Activated CD4-positive, CD25-positive, alpha-beta regulatory T cell treated with anti-CD3 and anti-CD28 coated beads, Interleukin-2, amount 50 U/mL, for 24 hours (primary cell): ENCODE measurements at places on chromosomes 2 and 18.

DNA sequence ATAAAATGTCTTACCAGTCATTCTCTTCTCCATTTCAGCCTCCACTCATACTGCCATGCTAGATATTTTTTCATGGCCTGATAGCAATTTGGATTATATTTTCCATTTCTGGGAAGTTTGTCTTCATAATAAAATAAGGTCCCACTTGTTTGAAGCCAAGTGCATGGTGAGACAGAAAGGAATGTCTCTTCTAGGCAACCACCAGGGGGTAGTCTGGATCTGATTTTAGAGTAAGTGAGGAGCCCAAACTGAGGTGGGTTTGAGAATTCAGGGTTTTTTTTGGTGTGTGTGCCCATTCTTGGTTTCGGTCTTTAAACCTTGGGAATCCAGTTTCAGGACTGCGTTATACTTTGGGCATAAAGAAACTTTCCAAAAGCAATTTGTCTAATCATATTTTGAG is 315.5 kb downstream of the RPRM start:
- no peak for ATAC-seq

DNA sequence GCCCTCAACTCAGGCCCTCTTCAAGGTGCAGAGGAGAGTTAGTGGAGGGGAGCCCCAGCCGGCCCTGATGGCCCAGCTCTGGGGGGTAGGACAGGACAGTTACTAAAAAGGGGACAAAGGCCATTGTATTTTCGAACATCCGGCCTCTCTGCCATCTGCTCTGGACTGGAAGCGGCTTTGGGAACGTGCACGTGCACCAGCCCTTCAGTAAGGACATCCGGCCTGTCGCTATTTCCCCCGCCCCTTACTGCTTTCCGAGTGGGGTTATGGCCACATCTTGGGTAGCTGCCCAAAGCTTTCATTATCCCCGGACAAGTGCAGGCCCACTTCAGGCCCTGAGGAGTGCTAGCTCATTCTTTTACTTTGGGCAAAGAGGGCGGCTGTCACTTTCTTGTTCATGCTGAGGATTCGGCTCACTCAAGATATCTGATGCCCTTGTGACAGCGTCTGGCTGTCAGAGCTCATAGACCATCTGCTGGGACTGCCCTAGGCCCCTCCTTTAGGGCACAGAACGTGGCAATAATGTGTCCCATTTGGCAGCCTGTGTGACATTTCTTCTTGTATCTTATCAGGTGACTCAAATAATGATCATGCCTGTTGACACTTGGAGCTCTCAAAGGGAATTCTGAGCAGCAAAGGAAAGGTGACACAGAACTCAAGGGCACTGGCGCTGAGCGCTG is 17.5 kb downstream of the SLC4A3 start:
- no peak for ATAC-seq

DNA sequence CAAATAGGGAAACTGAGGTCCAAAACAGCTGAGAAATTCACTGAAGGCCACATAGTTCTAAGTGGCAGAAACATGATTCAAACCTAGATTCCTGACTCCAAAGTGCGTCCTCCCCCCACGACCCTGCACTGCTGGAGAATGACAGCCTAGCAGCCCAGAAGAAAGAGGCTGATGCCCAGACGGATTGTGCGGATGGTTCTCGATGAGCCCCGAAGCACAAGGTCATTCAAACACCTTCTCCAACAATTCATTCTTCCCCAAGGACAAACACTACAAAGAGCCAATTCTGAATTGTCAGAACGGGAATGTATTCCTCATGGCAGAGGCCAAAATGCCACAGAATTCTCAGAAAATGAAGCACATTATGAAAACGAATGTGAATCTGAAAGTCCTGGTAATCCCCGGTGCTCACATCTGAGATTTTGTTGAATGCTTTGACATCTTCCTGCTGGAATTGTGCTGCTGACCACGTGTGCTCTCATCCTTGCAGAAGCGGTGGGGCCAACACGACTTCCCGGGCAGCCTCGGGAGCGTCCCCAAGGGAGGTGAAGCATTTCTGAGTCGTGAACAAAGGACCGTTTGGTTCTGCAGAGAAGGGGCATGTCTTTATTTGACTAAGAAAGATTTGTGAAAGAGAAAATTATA is 337.0 kb downstream of the EIPR1 start:
- no peak for ATAC-seq

- no peak for ATAC-seq
These were observed 41.3 kb upstream of the CHMP1B start for GRCh38 chr18:11809895-11810294.

- no peak for ATAC-seq
These were observed 82.7 kb upstream of the CD302 start for GRCh38 chr2:159880729-159881128.

- no peak for ATAC-seq
These were observed 163.2 kb downstream of the WDPCP start for GRCh38 chr2:63425079-63425416.

GRCh38 chr2:222862909-222863544 is 2.2 kb downstream of the ACSL3 start:
- ATAC-seq: no peak

- no peak for ATAC-seq
These were observed 219.6 kb downstream of the CYP26B1 start for GRCh38 chr2:71927757-71928715.

- no peak for ATAC-seq
These were observed 9.7 kb downstream of the ATP8B1 start for GRCh38 chr18:57793302-57793986.

DNA sequence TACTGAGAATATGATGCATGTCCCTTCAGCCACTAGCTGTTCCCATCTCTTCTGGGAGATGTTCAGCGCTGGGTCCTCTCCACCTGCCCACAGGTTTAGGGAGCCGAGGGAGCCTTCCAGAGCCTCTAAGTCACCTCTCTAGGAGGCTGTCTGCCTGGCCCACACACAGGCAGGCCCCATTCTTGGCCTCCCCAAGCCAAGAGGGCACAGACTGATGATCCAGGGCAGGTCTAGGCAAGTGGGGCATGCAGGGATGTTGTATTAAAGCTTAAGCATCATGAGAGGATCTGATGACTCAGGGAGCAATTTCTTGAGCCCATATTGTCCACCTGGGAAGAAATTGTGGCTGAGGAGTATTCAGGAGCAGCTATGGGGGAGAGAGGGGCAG is 19.9 kb downstream of the TMSB10 start:
- ATAC-seq: peak; percentile 1

GRCh38 chr2:43609290-43609918 is 13.6 kb upstream of the THADA start:
- ATAC-seq: peak; percentile 54

DNA sequence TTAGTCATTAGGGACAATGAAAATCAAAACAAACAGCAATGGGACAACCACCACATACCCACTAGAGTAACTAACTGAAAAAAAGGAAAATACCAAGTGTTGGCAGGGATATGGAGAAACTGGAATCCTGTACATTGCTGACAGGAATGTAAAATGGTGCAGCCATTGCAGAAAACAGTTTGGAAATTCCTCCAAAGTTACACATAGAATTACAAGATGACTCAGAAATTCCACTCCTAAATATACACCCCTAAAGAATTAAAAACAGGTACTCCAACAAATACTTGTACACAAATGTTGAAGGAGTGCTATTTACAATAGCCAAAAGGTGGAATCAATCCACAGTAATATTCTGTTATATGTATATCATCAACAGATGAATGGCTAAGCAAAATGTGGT is 110.9 kb downstream of the ROCK1 start:
- ATAC-seq: no peak

DNA sequence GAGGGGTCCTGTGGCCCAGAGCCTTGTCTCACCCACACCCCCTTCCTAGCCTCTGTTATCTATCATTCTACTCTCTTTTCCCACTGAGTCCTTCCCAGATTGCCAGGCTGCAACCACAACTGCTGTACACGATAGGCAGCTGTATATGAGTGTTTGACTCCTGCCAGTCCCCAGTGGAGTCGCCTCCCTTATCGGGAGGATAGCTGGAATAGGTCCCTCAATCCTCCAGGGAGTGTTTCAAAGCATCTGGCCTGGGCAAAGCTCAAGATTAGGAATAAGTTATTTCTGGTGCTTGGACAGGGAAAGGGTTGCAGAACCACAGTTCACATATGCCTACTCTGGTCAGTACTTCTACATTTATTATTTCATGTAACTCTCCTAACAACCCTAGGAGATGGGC is 4.8 kb downstream of the MSGN1 start:
- no peak for ATAC-seq

DNA sequence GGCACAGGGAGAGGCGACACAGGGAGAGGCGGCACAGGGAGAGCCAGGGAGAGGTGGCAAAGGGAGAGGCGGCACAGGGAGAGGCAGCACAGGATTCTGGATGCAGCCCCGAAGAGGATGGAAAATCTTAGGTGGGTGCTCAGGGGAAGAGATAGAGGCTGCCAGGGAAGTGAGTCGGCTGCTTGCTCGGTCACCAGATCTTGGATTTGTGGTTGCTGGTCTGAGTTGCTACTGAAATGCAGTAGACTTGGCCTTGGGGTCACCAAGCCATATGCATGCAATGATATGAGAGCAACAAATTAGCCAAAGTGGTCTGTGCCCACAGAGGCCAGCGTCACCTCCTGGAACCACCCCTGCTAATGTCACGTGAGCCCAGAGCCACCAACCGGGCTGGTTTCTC is 117.2 kb upstream of the SALL3 start:
- no peak for ATAC-seq

- ATAC-seq: no peak
These were observed 8.9 kb downstream of the ARHGEF4 start for GRCh38 chr2:130845505-130846085.

- ATAC-seq: no peak
These were observed 346 bp upstream of the VRK2 start for GRCh38 chr2:58046335-58046584.

DNA sequence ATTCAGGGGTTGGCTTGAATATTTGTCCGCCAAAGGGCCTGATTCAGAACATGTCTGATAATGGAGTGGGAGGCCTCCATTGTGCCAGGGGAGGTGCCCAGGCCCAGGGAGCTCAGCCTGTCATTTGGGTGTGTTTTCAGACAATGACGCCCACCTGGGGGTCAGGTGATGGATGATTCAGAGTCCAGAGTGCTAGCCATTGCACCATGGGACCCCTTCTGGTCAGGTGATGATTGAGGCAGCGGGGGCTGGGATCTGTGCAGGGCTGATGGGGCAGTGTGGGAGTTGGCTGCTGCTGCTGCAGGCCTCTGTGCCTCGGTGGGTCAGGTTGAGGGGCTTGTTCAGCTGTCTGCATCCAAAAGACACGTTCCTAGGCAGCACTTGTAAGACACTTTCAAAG is 8.3 kb upstream of the ARHGEF4 start:
- no peak for ATAC-seq

GRCh38 chr2:95391641-95392310 is 10.7 kb upstream of the FAHD2A start:
- no peak for ATAC-seq

DNA sequence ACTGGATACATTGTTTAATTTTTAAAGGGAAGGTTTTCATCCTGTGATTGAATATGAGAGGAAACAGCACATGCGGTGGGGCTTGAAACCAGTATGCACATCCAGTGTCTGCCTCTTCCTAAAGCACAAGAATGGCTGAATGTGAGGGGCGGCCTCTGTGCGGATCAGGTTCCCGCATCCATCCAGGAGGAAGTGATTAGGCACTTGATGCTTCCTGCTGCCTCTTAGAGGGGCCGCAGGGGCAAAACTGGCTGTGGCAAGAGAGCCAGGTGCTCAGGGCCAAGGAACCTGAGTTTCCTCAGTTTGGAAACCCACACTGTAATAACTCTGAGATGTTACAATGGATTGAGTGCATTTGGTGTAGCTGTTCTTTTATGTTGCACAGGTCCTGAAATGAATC is 48.8 kb downstream of the THNSL2 start:
- ATAC-seq: no peak

DNA sequence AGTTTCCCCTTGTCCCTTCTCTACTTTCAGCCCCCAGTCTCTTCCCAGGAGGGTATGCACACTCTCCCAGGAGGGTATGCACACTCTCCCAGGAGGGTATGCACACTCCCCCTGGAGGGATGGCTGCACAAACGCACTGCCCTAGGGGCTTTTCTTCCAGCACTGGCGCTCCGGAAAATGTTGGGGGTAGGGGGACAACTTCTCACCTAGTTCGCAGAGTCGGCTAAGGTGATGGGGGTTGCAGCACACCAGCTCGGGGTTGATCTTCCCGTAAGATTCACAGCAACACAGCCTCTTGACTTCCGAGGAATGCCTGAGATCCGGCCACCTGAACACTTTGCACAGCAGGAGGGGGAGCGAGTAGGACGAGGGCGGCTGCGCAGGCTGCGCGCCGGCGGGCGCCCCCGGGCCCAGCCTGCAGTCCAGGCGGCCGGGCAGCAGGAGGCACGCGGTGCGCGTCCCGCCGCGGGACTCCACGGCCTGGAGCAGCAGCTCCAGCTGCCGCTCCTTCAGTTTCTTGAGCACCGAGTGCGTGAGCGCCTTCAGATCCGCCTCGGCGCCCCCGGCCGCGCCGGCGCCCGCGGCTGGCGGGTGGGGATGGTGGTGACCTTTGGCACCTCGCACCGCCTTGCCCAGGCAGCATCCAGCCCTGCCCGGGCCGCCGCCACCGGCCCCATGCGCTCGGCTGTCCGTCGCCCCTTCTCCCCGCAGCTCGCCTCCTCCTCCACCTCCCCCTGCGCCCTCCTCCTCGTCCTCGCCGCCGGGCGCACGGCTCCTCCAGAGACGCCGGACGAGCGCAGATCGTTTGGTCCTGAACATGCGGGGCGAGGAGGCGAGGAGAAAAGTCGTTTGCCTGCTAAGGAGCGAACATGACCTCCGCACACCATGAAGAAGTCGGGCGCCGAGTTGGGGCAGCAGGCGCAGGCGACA is 894 bp downstream of the SMAD7 start:
- no peak for ATAC-seq

- ATAC-seq: no peak
These were observed 315.8 kb upstream of the KYNU start for GRCh38 chr2:142561656-142562055.

- no peak for ATAC-seq
These were observed 345.3 kb downstream of the TSN start for GRCh38 chr2:122100756-122101155.

DNA sequence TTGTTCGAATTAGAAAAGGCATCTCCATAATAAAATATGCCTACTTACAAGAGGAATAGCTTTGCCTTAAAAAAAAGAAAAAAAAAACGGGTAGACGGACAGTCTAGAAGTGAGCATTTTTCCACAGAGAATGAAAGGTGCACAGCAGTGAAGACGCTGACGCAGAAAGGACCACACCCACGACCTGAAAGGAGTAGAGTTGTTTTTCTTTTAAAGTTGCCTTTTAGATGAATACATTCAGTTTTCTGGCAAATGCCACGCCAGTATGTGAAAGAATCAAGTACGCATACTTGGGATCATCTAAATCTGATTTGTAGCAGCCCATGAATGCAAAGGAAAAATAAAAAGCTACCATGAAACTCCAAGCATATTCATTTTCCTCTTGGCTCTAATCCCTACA is 809.2 kb upstream of the SOX11 start:
- ATAC-seq: no peak
